ENCODE measurements at places on chromosomes 1 and 21.

DNA sequence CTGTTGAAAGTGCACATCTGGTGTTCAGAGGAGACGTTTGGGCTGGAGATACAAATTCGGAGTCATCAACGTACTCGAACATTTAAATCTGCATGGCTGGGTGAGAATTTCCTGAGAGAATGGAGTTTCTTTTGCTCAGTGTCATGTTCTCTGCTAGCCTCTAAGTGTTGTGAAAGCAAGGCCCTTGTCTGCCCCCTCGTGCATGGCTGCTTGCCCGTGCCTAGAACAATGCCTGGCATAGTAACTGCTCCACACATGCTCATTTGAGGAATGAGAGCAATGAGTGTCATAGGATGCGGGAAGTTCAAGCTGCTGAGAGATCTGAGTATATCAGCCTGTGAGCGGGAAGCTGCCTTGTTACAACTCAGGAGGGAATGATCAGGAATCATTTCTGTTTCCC lies 171.1 kb upstream of the CSF3R start:
- DNase-seq, result no peak

GRCh38 chr1:177130451-177130945 lies 34.0 kb downstream of the ASTN1 start:
- no peak for DNase-seq

- no peak for DNase-seq
Measured at GRCh38 chr1:225572422-225572821, 80.5 kb downstream of the ENAH start.

DNA sequence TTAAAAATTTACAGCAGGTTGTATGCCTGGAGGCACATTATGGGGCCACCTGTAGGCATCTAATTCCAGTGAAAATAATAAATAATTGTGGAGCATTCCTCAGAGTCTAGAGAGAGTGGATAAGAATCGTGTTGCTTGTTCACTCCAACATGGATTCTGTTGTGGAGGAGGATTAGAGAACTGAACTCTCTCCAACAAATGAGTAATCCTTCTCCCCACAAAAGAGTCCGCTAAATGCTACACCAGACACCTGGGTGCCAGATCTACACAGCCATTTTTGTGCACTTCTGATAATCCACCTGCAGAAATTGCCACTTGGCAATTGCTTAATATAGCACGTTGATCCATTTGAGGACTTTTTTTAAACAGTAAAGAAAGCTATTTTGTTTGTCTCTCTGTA lies 113.7 kb upstream of the DPYD start:
- no peak for DNase-seq

DNA sequence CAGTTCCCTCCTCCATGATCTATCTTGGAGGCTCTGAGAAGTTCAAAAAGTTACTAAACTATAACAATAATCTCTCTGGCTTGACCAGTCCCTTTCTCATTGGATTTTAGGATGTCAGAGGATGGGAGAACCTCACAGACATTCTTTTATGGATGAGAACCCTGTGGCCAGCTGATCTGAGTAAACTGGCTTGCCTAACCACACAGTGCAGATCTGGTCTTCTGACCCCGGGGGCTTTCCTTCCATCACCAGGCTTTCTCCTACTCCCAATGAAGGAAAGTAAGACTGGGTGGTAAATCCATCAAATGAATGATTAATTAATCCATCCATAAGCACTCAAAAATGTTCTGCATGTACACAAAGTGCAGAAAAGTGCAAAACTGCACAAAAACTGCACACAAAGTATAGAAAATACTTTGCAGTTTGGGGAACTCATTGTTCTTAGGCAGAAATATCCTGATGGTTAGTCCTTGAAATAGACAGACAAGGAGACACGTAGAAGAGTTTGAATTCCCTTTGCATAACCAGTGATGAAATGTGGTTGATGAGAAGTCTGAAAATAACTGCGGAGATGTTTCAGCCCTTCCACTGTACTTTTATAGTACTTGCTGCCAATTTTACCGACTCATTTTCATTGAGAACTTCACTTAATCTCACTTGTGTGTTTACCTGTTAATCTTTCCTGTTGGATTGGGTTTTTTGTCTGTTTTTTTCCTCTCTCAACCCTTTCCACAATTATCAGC lies 2.5 kb upstream of the F3 start:
- DNase-seq, result no peak

- DNase-seq, result no peak
Measured at GRCh38 chr1:51222136-51222787, 13.8 kb upstream of the RNF11 start.

- DNase-seq, result no peak
Measured at GRCh38 chr1:221166559-221167318, 287.5 kb downstream of the HLX start.

- DNase-seq, result no peak
Measured at GRCh38 chr1:232306269-232306961, 323.5 kb downstream of the SIPA1L2 start.

DNA sequence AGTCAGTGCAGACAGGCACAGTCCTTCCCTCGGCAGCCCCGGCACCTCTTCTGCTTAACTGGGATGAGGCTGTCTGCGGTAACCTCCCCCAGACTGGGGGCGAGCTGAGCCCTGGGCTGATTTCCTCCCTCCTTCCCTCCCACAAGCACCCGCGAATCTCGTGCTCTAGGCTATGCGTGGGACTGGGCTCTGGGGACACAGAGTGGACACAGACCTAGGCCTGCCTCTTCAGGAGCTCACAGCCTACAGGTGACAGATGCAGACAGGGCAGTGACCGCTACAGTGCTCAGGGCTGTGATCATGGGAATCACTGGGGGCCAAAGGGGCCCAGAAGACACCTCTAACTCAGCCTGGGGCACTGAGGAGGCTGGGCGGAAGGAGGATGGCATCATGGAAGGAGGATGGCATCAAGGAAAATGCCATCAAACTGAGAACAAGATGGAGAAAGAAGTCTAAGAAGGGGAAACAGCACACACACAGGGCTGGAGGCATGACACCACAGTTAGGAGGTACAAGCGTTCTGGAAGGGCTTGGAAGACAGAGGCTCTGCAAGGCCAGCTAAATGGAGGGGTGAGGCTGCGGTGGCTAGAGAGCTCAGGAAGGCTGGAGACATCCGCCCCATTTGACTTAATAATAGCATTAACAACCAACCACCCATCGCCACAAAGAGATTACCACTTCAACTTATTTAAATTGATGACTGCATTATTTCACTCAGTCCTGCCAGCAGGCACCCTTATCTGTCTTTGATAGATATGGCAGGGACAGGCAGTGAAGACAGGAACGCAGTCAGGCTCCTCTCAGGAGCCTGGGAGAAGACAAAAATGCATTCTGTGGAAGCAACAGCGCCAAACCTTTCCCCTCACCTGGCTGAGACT lies 4.2 kb downstream of the TTC39A start:
- no peak for DNase-seq

DNA sequence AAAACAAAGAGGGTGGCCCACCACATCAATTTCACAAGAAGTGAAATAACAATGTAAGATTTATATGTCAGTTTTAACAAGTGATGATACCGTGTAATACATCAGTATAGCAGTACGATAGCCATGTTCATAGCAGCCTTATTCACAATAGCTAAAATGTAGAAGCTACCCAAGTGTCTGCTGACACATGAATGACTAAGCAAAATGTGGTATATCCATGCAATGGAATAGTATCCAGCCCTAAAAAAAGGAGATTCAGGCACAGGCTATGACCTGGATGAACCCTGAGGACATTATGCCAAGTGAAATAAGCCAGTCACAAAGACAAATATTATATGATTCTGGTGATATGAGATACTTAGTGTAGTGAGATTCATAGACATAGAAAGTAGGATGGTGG lies 18.0 kb downstream of the KIF26B start:
- no peak for DNase-seq

GRCh38 chr1:14163246-14163645 lies 435.2 kb upstream of the KAZN start:
- DNase-seq, result no peak

- no peak for DNase-seq
Measured at GRCh38 chr21:16367079-16367478, 637.3 kb downstream of the USP25 start.

GRCh38 chr1:114003431-114003830 lies 24.2 kb downstream of the OLFML3 start:
- DNase-seq, result no peak

- no peak for DNase-seq
Measured at GRCh38 chr1:109713636-109714035, 1.6 kb downstream of the GSTM5 start.

- DNase-seq, result no peak
Measured at GRCh38 chr1:32496127-32496526, 31.3 kb downstream of the ZBTB8B start.

DNA sequence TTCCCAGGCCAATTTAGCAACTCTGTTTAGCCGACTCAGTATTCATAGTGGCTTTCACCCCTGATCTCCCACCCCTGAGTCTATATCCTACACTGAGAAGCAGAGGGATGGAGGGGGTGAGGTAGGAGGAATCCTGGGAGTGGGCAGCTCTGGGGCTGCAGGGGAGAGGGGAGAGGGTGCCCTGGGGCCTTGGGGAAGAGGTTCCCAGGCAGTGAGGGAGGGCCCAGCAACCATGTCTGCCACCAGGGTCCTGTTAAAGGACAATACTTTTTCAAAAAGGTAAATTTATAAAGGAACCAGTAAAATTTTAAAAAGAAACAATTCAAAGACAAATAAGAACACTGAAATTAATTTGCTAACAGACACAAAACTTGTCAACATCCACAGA lies 30.3 kb downstream of the EPHX1 start:
- DNase-seq, result no peak

DNA sequence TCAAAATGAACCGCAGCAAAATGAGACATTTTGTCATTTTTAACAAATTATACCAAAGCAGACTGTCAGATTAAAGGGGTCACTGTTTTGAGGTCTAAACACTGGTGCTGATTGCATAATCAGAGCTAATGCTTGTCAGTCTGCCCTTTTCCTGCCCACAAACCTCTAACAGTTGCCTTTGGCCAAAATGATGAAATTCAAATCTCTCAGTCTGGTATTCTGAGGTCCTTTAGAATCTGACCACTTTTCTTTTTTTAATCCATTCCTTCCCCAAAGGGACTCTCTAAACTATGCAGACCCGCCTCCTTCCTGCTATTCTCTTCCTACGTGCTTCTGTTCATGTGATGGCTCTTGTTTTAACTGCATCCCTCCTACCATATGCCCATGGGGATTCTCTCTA lies 145.2 kb upstream of the SPATA6 start:
- no peak for DNase-seq

Measured in stimulated activated CD4-positive, alpha-beta T cell treated with anti-CD3 and anti-CD28 coated beads, Interleukin-4, amount 100 ng/mL, for 4 hours (primary cell).